AG20443 (cell line): ENCODE measurements at places on chromosomes 13 and 19.

DNA sequence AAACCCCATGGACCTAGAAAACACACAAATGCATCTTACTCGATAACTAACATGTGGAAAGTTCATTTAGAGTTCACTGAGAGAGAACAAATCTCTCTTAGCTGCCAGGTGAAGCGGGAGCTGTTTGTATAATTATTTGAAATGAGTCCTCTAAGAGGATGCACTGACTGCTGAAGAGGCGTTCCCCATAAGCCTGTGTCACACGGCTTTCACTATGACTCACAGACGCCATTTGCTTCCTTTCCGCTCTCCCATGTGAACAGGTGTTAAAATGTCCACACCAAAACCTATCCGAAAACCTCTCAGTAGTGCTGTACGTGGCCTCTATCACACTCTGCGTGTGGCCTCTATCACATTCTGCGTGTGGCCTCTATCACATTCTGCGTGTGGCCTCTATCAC is 101.8 kb downstream of the SOX1 start:
- no peak for DNase-seq

DNA sequence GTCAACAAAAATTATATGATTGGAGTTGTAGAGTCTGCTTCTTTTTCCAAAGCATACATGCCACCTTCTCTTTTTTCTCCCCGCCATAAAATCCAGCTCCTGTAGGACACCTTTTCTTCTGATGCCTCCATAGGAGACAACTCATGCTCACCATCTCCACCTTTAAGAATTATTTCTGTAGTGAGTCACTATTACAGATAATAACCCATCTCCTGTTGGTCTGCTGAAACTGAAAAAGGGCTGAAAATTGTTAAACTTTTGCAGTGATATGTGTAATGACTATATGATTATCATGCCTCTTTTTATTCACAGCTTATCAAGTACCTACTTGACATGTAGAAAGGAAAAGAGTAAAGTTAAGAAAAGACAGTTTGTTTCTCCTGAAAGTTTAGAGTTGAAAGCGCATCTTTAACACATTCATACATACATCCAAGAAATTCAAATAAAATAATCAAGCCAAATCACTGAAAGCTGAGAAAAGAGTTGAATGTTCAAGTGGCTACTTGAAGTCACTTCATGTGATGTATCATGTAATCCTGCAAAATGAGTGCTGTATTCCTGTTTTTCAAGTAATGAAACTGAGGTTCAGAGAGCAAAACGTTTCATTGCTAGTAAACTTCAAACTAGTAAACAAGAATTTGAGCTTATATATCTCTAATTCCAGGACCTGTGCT is 35.5 kb upstream of the LPAR6 start:
- DNase-seq = no peak

GRCh38 chr13:38624822-38625221 is 62.1 kb upstream of the FREM2 start:
- no peak for DNase-seq

GRCh38 chr19:44202470-44202869 is 9.9 kb upstream of the ZNF227 start:
- DNase-seq = no peak

DNA sequence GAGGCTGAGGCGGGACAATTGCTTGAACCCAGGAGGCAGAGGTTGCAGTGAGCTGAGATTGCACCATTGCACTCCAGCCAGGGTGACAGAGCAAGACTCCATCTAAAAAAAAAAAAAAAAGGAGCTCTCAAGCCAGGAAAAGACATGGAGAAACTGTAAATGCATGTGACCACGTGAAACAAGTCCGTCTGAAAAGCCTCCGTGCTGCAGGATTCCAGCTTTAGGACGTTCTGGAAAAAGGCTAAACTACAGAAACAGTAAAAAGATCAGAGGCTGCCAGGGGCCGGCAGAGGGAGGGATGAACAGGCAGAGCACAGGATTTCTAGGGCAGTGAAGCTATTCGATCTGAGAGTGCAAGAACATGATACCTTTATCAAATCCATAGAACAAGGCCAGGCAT is 40.7 kb upstream of the NDUFS7 start:
- no peak for DNase-seq

DNA sequence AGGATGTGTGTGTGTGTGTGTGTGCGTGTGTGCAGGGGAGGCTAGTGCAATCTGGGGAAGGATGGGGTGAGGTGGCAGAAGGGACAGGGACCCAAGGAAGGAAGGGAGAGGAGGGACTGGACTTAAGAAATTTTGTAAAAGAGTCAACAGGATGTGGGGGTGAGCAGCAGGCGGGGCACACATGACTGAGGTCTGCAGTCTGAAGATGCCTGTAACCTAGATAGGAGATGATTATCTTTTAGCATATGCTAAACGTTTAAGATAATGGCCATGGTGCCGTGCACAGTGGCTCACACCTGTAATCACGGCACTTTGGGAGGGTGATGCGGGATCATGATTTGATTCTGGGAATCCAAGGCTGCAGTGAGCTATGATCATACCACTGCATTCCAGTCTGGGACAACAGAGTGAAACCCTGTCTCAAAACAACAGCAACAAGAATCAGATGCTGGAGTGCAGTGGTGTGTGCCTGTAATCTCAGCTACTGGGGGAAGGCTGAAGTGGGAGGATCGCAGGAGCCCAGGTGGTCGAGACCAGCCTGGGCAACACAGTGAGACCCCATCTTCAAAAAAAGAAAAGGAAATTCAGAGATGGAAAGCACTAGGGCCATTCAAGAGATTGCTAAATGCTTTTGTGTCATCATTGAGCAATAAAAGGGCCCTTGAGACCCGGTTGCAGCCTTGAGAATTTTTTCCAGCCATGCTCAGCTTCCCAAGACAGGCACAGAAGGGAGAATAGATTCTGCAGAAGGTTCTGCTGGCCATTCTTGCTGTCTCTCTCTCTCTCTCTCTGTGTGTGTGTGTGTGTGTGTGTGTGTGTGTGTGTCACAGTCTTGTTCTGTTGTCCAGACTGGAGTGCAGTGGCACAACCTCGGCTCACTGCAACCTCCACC is 3.8 kb upstream of the ZNF414 start:
- peak; percentile 45 for DNase-seq

GRCh38 chr19:13615890-13616289 is 109.6 kb upstream of the CACNA1A start:
- no peak for DNase-seq

- DNase-seq = no peak
Observed at GRCh38 chr13:24529478-24529877, 16.9 kb upstream of the PARP4 start.

DNA sequence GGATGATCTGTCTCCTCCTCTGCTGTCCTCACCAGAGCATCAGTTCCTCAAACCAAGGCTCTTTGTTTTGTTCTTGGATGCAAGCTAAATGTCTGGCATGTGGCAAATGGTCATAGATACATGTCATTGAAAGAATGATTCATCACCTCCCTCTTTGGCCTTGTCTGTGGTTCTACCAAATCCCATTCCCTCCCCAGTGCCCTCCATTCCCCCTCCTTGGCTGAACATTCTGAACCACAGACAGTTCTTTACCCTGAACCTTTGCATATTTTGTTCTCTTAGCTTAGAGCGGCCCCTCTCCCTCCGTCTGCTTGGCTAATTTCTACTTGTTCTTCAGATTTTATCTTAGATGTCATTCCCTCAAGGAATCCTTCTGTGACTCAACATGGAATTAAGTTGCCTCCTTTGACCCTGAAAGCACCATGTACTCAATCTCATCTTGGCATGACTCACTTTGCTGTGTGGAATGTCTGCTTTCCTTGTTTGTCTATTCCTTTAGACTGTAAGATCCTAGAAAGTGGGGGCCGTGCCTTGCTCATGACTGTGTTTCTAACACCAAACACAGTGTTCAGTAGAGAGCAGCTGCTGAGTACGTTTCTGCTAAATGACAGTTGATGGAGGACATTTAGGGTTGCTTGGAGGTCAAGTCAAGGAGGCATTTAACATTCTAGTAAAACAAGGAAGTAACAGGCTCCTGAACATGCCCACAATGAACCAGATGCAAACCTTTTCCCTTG is 8.1 kb downstream of the ALOX5AP start:
- peak; percentile 91 for DNase-seq

DNA sequence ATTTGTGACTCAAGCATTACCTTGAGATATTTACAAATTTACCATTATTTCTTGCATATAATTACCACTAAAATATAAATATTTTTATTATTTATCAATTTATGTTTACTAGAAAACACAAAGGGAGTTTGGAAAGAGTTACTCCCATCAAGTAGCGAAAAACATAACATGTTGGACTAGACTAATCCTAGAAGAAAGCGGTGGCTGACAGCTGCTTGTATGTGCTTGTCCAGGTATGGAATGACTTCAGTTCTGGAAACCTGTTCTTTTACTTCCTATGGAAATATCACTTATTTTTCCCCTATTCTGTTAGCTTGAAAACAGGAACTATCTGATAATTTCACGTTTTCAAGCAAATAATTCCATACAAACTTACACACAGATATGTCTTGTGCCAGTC is 28.5 kb downstream of the SLITRK1 start:
- no peak for DNase-seq

- no peak for DNase-seq
Observed at GRCh38 chr19:44542671-44543070, 13.2 kb upstream of the CEACAM20 start.

- no peak for DNase-seq
Observed at GRCh38 chr19:50911206-50912101, at the start of gene KLK4. Gene KLK4, minus strand, starts transcription at chr19:50911395. Its CDS starts 657 bp downstream, at chr19:50910738.

- DNase-seq = peak; percentile 64
Observed at GRCh38 chr19:47049307-47049700, 880 bp upstream of the TMEM160 start.

DNA sequence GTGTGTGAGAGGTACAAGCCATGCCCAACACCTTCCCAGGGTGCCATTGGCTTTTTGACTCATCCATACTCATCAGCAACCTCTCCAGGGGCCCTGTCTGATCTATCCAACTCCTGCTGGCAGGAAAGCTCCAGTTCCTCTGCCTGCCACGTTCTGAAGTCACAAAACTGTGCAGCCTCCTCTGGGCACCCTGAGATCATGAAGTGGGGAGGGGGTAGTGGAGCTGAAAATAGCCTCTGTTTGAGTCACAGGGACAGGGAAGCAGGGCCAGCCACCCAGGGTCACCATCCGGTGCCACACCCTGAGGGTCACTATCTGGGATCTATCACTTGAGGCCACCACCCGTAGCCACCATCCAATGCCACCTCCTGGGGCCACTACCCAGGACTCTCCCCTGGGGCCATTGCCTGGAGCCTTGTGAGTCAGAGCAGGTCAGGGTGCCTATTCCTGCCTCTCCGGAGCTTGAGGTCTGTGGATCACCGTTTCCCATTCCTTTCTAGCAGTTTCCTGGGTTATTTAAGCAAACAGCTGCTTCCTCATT is 172.1 kb downstream of the NUFIP1 start:
- DNase-seq = no peak

DNA sequence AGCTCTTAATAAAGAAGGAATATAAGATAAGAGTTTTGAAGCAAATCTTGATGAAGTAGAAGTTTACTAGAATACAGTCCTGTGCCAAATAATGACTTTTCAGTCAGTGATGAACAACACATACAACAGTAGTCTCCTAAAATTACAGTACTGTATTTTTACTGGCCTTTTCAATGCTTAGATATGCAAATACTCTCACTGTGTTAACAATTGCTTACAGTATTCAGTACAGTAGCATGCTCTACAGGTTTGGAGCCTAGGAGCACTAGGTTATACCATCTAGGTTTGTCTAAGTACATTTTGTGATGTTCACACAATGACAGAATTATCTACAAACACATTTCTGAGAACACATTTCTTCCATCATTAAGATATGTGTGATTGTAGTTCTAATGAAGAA is 316.7 kb upstream of the KLHL1 start:
- DNase-seq = no peak

GRCh38 chr19:41427647-41428480 is 690 bp upstream of the B3GNT8 start:
- no peak for DNase-seq

GRCh38 chr13:32790731-32791130 is 204.5 kb downstream of the PDS5B start:
- no peak for DNase-seq

- no peak for DNase-seq
Observed at GRCh38 chr13:97723655-97724054, 229.8 kb upstream of the IPO5 start.

DNA sequence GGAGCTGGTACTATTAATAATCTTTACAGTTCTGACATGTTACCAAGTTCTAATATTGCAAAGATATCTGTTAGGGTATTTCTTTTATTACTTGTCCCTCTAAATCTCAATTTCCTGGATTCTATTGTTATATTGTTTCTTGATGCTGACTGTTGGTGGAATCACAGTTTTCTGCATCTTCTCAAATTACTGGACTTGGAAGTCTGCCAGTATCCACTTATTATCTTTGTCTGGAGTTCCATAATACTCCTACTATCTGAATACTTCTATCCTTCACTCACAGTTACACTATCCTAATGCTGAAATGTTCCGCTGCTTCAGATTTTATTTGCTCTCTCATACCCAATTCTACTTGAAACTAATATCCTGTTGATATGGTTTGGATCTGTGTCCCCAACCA is 1985.7 kb upstream of the PRR20A start:
- DNase-seq = no peak

DNA sequence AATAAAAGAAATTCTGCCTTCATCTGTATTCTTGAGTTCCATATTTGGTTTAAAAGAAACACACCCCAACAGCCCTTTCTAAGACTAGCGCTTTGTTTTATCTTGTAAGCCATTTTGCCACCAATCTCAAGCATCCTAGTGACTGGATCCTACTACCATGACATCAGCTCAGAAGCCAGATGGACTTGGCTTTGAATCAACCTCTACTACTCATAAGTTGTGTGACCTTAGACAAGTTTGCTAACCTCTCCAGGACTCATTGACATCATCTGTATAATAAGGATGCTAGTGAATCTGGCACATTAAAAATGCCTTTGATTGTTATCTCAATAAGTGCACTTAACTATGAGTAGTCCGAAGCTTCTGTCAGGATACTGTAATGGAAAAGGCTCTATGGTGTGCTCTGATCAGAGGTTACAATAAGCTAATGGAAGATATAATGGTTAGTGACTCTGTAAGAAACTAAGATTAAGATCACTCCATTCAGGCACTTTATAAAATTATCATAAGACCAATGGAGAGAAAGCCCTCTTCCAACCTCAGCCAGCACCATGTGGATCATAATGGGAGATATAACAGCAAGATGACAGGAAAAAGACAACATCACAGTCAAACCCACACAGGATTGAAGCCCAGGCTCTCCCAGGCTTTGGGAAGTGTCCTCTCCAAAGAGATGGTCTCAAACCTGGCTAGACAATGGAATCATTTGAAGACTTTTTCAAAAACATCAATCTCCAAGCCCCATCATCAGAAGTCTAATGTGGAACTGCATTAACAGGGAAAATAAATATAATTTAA is 180.6 kb upstream of the MIR17HG start:
- no peak for DNase-seq

- DNase-seq = peak; percentile 54
Observed at GRCh38 chr19:32336259-32337083, 8.9 kb upstream of the ZNF507 start.
